ENCODE measurements at places on chromosomes 2 and 18.
A peak's percentile ranks its signal among the peaks of the same experiment; 100 is the strongest.

DNA sequence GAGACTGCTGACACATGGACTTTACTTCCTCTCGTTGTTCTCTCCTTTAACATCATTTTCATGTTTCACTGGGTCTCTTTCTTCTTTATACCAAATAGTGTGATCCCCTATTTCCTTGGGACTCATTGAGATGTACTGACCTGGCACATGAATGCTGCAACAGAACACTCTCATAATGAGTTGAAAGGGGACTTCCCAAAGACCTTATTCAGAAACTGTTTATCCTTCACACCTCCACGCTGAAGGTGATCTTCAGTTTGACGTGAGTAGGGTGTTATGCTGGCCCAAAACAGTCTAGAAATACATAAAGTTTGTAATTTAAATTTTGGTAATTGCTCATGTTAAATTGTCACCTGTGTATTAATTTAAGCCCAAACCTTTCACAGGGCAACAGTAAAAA is 1096.8 kb upstream of the GYPC start:
- no peak for DNase-seq

GRCh38 chr2:1610096-1610485 is 134.2 kb downstream of the PXDN start:
- no peak for DNase-seq

GRCh38 chr2:125313806-125314205 is 1288.7 kb downstream of the CNTNAP5 start:
- no peak for DNase-seq

DNA sequence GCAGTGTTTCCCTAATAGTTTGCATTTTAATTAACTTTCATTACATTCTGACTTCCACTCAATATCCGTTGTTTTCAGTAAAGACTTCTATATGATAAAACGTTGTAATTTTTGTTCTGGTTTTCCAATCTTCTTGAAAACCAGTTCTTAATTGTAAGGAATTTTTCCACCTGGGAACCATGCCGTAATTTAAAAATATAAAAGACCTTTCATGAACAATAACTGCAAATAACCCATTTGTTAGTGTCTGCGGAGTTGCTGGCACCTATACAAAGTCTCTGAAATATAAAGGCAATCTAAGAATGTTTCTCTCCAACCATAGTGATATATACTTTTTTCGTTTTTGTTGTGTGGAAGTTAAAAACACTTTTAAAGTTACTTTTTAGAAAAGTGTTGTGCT is 7.7 kb upstream of the SATB2 start:
- no peak for DNase-seq

- DNase-seq, result peak; percentile 4
These were observed 307.4 kb upstream of the VWC2L start for GRCh38 chr2:214103276-214104001.

- peak; percentile 48 for DNase-seq
These were observed 44.6 kb downstream of the CD8B2 start for GRCh38 chr2:106531676-106532214.

GRCh38 chr2:24492421-24493279 is 1.6 kb downstream of the NCOA1 start:
- no peak for DNase-seq

DNA sequence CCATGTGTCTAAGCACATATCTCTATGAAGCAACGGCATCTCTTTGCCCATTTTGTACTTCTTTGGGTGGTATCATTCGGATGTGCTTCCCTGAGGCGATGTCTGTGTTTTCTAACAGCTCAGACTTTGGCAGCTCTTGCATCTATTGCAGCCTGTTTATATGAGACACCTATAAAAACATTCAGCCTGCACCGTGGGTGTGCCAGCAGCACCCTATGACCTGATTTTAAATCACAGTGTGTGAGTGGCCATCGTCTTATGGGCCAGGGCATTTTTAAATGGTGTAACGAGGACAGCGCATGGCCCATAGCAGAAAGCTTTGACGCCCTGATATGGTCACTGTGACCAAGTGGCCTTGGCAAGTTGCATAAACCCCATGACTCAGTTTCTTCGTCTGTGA is 12.9 kb downstream of the NPAS2 start:
- DNase-seq, result peak; percentile 32

DNA sequence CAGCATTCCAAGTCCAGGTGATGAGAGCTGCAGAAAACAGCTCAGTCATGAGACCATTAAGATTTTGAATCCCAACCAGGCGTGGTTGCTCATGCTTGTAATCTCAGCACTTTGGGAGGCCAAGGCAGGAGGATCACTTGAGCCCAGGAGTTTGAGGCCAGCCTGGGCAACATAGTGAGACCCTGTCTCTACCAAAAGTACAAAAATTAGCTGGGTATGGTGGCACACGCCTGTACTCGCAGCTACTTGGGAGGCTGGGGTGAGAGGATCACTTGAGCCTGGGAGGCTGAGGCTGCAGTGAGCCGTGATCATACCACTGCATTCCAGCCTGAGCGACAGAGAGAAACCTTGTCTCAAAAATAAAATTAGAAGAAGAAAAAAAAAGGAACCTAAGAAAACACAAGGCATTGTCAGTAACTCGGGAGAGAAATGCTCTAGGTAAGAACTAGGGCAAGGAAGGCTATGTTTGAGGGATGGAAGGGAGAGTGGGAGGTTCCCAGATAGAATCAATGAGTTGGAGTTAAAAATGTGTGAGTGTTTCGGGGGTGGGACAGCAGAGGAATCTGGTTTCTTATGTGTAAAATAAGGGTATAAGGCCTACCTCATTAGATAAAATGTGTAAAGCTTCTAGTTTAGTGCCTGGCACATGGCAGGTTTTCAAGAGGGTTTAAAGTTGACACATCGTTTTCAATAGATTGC is 23.3 kb upstream of the MTA3 start:
- no peak for DNase-seq

DNA sequence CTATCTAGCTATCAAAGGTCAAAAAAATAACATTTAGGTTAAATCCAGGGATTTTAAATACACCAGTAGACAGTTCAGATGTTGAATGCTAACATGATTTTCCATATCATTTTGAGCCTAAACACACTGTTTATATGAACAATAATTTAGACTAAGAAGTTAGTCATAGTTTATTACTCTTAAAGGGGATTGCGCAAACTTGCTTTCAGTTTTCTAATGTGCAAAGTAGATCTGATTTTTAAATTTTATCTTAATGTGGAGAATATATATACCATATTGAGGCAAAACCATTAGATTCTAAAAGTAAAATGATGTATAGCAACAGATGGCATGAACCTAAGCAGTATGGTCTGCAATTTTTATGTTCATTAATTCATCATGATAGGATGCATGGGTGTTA is 76.6 kb downstream of the CDH7 start:
- DNase-seq, result no peak

DNA sequence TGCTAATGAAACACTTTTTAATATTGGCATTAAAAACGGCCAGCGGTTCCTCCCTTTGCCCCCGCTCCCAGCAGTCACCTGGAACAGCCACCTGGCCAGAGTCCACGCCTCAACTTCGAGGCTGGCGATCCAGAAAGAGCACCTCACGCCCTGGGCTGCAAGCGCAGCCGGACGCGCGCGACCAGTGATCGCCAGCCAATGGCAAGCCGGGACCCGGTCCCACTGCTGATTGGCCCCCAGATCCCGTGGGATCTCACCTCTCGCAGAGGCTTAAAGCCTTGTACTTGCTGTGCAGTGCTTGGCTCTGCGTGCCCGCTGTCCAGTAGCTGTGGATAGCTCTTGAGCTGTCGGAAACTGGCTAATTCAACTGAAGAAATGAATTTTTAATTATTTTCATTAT is 4.1 kb upstream of the RBM45 start:
- DNase-seq, result no peak

GRCh38 chr2:223214394-223215253 is 162.6 kb downstream of the KCNE4 start:
- no peak for DNase-seq

DNA sequence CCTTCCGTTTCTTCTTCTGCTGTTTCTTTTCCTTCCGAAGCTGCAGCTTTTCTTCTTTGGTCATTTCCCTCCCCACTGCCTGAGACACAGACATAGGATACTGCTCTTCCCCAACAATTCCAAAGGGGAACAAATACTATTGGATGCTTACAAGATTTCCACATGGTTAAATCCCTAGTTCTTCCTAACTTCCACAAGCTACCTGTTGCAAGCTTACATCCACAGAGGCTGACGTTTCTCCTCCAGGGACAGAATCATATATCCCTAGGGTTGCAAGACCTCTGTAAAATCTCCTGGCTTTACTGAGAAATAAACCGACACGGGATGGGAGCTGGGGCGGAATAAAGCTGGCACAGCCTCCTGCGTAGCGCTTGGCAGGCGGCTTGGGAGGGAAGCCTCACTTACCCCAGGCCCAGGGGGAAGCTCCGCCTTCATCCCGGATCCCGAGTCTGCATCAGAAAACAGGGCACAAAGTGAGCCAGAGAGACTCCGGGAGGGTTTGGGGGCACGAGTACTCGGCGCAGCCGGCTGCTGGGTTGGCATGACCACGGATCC is 590 bp downstream of the EIF2B4 start:
- DNase-seq, result peak; percentile 63
